Hematopoietic multipotent progenitor cell treated with erythropoietin and hydrocortisone succinate and interleukin-3 and kit ligand, for 8 days (in vitro differentiated cells): ENCODE measurements at places on chromosomes 2 and 18.

DNA sequence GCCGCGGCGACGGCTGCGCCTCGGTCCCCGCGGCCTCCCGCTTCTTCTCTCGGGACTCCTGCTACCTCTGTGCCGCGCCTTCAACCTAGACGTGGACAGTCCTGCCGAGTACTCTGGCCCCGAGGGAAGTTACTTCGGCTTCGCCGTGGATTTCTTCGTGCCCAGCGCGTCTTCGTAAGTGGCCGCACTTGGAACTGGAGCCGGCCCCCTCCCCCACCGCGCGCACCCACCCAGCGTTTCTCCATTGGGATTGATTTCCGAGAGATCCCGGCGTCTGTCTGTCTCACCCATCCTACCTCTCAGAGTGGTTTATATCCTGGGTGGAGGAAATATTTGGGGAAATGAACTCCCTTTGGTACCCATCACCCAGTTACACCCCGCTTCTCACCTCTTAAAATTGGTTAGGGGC is 498 bp downstream of the ITGAV start:
- DNase-seq = no peak

- no peak for DNase-seq
These were observed 143.1 kb upstream of the TTC39C start for GRCh38 chr18:23871410-23871809.

DNA sequence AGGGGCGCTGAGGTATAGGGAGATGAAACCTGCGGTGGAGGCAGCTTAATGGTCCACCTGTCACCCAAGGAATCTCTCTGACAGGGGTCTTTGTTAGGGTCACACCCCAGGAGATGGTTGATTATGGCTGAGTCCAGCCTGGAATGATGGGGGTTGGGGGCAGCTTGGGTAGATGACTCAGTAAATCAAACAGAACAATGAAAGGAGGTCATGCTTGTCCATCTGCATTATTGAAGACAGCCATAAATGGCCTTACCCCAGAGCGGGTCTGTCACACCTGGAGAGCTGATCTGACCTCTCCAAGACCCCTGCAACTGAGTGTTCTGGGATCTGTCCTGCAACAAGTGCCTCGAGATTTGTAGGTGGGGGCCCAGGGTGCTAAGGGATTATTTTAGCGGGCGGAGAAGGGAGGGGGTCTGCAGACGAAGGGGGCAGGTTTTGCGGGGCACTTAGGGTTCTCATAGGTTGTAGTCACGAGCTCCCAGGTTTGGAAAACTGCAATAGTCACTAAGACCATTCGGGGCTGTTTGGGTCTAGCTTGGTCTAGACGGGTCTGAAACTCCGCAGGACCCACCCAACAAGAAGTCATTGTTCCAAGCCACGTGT is 771 bp upstream of the IGFBP2 start:
- no peak for DNase-seq

DNA sequence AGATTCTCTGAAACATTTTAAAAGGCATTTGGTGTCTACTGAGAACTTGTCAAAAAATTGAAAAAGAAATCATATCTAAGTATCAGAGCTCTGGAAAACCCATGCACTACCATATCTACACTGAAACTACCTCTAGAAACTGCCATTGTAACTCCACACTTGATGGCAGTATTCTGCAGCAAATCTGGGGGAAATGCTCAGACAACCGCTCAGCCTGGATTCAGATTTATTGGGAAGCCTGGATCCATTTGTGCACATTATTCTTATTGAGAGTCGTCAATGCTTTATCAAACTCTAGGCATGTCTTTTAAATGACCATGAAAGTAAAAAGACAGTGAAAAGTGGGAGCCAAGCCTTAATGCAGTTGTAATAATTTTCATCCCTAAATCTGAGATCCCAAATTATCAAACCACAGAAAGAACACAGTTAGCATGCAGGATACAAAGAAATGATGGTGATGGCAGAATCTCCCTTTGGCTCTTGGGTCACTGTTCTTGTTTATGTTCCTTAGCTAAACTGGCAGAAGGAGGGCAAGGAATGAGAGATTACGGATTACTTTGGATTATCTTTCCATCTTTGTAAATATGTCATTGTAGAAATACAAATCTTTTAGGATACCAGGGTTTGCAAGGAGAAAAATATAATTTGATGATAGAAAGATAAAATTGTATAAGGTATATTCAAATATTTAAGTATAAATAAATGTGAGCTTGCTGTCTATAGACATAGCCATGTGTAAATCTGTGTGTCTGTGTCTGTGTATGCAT is 512.1 kb upstream of the SYT4 start:
- DNase-seq = no peak

DNA sequence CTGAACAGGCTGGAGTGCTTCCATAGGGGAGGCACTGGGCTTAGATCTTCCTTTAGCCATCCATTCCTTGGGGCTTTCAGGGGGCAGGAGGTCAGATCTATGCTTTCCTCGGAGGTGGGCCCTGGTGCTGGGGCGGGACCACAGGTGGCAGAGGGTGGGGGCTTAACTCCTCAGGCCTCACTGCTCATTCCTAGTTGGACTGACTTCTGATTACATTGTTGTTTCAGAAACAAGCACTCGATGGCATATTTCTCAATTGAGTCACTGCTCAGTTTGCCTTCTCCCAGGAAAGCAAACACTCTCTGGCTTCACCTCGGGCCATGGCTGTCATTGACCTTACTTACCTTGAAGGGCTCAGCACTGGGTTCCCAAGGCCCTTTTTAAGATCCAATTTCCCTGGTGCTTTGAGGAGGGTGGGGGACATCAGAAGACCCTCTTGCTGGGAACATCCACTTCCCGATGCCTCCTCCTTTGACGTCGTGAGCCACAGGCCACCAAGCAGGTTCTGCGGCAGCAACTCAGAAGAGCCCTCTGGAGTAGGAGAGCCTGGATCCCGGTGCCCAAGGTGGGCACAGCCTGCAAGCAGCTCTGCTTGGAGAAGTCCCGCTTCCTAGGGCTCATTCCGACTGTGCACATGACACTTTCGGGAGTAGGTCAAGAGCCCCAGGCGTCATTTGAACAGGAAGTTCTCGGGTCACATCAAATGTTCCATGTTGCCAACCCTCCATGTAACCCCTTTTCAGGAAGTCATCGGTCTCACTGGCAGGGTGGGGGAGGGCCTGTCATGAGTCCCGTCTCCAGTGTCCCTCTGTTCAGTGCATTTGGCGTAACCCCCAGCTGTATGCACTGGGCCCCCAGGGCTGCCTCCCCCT is 40.6 kb downstream of the SDC1 start:
- DNase-seq = no peak

DNA sequence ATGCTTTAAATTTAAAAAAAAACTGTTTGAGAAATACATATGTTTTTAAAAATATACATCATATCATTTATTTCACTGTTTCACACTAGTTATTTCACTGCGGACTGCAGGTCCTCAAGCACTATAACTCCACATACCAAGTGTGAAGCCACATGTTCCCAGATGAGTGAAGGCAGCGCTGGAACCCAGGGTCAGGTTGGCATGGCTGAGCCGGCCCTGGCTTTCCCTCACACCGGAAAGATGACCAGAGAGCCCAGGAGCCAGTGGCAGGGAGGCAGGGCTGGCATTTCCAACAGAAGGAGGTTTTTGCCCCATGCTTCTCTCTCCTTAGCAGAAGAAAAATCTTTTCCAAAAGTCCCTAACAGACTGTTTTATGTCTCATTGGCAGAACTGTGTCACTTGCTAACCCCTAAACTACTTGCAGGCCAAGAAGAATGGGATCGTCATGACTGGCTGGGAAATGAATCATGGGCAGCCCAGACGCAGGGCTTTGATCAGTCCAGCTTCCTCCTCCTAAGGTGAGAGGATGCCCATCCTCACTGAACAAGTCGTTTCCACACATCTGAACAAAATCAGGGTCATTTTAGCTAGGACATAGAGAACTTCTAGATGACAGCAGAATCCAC is 287.6 kb upstream of the HNRNPA3 start:
- no peak for DNase-seq

- peak; percentile 77 for DNase-seq
These were observed 8.2 kb downstream of the ZFP36L2 start for GRCh38 chr2:43218155-43218701.
